ENCODE measurements at places on chromosomes 5 and 9. TPM values are rescaled to one million over a fixed set of nuclear protein-coding genes. Genes with fewer than 3 reads are reported as not detected.

The NSMF gene
- total RNA-seq = 38.3 TPM

The ENC1 gene
- total RNA-seq = 69.9 TPM

- DNase-seq = no peak
- H3K4me3 ChIP-seq = no peak overlapping the region
- no peaks in the 10 kb centered on the region for H3K4me1 ChIP-seq
These were observed 30.9 kb upstream of the IRX4 start for GRCh38 chr5:1913578-1913977.

DNA sequence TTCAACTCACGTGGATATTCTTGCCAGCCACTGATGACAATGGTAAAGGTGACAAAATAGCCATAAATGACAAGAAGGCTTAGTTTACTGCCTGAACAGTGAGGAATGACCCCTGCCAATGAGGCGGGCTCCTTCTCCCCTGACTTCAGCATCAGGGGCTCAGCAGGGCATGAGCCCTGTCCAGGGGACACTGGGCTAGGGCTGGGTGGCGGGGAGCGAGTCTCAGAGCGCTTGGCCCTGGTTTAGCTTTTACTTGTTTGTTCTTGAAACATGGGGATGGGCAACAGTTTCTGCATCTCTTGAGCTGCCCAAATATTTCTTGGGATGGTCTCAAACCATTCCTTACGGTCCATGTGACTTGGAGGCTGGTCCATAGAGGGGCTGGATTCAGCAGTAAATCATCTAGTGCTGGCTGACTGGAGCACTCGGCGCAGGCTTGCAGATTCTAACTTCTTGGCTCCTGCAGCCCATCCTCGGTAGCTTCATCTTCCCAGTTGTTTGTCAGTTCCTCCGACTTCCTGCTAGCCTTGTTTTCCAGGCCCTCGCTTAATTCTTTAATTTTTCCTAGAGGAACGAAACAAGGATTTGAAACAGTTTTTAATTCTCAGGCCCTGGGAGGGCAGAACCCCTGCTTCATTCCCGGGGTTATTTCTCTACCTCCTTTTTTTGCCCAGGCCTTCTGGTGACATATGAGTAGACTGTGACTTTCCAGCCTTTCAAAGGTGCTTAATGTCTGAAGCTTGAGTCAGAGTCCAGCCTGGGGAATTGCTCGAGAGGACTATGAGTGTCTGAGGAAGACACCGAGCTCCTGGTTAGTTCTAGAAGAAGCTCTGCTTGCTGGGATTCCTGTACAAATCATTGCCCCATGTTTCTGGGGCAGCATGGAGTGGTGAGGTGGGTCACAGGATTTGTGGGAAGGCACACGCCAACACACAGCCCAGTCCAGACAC lies 4.5 kb upstream of the HMCN2 start:
- no peak overlapping the region for H3K4me3 ChIP-seq
- no peaks in the 10 kb centered on the region for H3K36me3 ChIP-seq
- peaks cover 41% of the 10 kb centered on the region for H3K27me3 ChIP-seq
- H3K27ac ChIP-seq = no peak overlapping the region

DNA sequence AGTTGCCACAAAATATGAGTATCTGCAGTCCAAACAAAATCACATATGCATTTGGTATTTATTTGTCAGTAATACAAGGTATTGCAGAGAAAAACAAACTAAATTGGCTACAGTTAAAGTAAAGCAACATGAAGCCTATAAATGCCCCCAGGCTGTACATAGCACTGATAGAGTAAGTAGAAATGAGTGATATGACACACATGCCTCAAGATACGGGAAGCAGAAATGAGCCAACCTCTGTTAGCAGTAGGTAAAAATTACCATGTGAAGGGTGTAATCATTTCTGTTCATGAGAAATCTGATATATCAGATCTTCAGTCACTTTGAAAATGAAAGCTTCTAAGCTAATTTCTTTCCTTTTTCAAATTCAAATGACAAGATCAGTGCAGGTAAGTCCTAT lies 131.1 kb downstream of the CHSY3 start:
- H3K36me3 ChIP-seq = no peaks in the 10 kb centered on the region
- H3K27me3 ChIP-seq = no peaks in the 10 kb centered on the region
- no peak for DNase-seq

DNA sequence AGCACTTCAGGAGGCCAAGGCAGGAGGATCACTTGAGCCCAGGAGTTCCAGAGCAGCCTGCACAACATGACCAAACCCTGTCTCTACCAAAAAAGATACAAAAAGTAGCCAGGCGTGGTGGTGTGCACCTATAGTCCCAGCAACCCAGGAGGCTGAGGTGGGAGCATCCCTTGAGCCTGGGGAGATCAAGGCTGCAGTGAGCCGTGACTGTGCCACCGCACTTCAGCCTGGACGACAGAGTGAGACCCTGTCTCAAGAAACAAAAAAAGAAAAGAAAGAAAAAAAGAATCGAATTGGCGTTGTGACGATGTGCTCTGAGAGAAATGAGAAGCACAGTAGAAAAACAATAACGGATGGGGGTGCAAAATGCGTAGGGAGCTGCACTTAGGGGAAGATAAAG lies 101.4 kb downstream of the NDFIP1 start:
- H3K36me3 ChIP-seq = no peaks in the 10 kb centered on the region
- H3K27me3 ChIP-seq = peaks cover 2% of the 10 kb centered on the region
- DNase-seq = no peak
- H3K27ac ChIP-seq = no peak overlapping the region
- H3K4me3 ChIP-seq = no peak overlapping the region

The MAST4 gene
- 3.7 TPM for total RNA-seq

The MYOT gene
- total RNA-seq = not detected

The SLC6A18 gene
- total RNA-seq = not detected

DNA sequence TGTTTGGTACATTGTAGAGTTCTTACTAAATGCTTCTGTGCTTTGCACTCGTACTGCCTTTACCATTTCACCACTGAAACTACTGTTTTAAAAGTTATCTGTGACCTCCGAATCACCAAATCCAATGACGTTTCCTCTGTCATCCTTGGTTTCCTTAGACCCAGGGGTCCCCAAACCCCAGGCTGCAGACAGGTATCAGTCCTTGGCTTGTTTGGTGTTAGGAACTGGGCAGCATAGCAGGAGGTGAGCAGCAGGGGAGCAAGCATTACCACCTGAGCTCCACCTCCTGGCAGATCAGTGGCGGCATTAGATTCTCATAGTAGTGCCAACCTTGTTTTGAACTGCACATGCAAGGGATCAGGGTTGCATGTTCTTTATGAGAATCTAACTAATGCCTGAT lies 26.8 kb upstream of the APC start:
- no peak for DNase-seq
- no peaks in the 10 kb centered on the region for H3K27me3 ChIP-seq
- peaks cover 43% of the 10 kb centered on the region for H3K4me1 ChIP-seq
- H3K4me3 ChIP-seq = no peak overlapping the region
- H3K27ac ChIP-seq = no peak overlapping the region

DNA sequence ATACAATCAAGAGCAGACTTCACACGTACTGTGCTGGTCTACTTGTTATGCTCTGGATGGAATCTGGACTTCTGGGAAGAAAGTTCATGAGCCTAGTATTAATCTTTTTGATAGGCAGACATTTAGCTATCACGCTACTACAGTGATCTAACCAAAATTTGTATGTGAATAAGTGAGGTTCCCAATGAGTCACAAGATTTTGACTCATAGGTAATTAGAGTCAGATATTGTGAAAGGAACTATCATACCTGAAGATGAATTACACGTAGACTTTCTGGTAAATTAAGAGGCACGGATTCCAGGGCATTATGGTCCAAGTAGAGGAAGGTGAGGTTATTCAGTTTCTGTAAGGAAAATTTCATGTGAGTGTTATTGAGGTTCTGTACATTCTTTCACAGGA lies 18.4 kb downstream of the OGN start:
- no peak overlapping the region for H3K27ac ChIP-seq
- H3K4me1 ChIP-seq = no peaks in the 10 kb centered on the region
- no peak for DNase-seq
- no peaks in the 10 kb centered on the region for H3K27me3 ChIP-seq

GRCh38 chr5:83512061-83512745 lies 40.7 kb downstream of the VCAN start:
- H3K4me3 ChIP-seq = no peak overlapping the region
- no peak overlapping the region for H3K27ac ChIP-seq
- no peaks in the 10 kb centered on the region for H3K36me3 ChIP-seq
- DNase-seq = no peak
- H3K4me1 ChIP-seq = no peaks in the 10 kb centered on the region

GRCh38 chr9:95075700-95076099 lies 241.8 kb downstream of the FANCC start:
- H3K4me1 ChIP-seq = peaks cover 24% of the 10 kb centered on the region
- H3K27ac ChIP-seq = no peak overlapping the region

- H3K36me3 ChIP-seq = no peaks in the 10 kb centered on the region
- DNase-seq = no peak
- no peak overlapping the region for H3K27ac ChIP-seq
- H3K4me3 ChIP-seq = no peak overlapping the region
- H3K4me1 ChIP-seq = no peaks in the 10 kb centered on the region
- no peaks in the 10 kb centered on the region for H3K27me3 ChIP-seq
These were observed 335.0 kb downstream of the DNAH5 start for GRCh38 chr5:13609504-13609903.

DNA sequence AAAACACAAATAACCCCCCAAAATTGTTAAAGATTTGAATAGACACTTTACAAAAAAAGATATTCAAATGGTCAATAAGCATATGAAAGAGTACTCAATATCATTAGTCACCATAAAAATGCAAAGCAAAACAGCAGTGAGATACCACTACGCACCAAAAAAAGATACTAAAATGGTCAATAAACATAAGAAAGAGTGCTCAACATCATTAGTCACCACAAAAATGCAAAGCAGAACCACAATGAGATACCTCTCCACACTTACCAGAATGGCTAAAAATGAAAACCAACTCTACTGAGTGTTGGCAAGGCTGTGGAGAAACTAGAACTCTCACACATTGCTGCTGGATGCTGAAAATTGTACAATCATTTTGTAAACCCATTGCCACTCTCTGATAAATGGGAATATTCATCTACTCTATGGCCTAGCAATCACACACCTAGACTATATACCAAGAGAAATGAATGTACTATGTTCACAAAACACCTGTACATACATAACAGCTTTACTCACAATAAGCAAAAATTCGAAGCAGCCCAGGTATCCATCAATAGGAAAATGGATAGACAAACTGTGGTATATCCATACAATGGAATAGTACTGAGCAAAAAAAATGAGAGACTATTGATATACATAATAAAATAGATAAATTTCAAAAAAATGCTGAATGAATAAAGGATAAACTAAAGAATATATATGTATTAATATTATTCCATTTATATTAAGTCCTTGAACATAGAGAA lies 205.0 kb upstream of the DAPK1 start:
- no peak overlapping the region for H3K27ac ChIP-seq
- DNase-seq = no peak
- no peaks in the 10 kb centered on the region for H3K36me3 ChIP-seq
- no peak overlapping the region for H3K4me3 ChIP-seq
- no peaks in the 10 kb centered on the region for H3K4me1 ChIP-seq

DNA sequence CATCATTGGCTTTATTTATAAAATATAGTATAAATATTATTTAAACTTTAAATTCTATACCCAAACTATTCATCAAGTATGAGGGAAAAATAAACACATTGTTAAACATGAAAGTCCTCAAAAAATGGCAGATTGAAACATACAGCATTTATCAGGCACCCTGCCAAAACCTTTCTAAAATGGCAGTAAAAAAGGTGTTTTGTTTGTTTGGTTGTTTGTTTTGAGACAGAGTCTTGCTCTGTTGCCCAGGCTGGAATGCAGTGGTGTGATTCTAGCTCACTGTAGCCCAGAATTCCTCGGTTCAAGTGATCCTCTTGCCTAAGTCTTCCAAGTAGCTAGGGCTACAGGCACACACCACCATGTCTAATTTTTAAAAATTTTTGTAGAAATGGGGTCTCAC lies 60.1 kb upstream of the ECM2 start:
- DNase-seq = no peak
- no peaks in the 10 kb centered on the region for H3K27me3 ChIP-seq
- H3K27ac ChIP-seq = no peak overlapping the region
- H3K4me3 ChIP-seq = no peak overlapping the region
- peaks cover 38% of the 10 kb centered on the region for H3K4me1 ChIP-seq
- H3K36me3 ChIP-seq = no peaks in the 10 kb centered on the region

GRCh38 chr9:134503301-134504105 lies 138.1 kb upstream of the COL5A1 start:
- no peaks in the 10 kb centered on the region for H3K4me1 ChIP-seq
- DNase-seq = no peak
- H3K27ac ChIP-seq = no peak overlapping the region
- H3K27me3 ChIP-seq = peaks cover 10% of the 10 kb centered on the region

- H3K4me3 ChIP-seq = no peak overlapping the region
- H3K4me1 ChIP-seq = no peaks in the 10 kb centered on the region
- no peaks in the 10 kb centered on the region for H3K36me3 ChIP-seq
- no peak for DNase-seq
These were observed 368.7 kb downstream of the EBF1 start for GRCh38 chr5:158731014-158731413.

- H3K36me3 ChIP-seq = no peaks in the 10 kb centered on the region
- H3K4me3 ChIP-seq = no peak overlapping the region
These were observed 189.8 kb upstream of the TRIM32 start for GRCh38 chr9:116497095-116497890.

DNA sequence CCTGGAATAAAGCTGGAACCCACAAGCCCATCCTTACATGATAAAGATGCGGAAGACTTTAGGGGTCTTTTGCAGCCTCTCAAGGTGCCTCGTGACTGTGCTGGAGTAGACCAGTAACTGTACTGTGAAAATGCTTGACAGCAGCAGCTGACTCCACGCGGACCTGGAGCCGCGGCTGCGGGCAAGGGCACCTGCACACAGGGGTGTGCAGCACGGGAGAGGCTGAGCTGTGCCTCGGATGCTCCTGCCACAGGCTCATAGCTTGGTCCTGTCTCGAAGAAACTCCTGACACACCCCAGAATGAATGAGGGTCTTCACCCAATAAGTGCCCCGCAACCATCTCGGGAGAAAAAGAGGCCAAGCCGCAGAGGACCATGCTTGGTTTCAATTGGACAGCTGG lies 40.3 kb upstream of the CEP72 start:
- no peaks in the 10 kb centered on the region for H3K36me3 ChIP-seq
- H3K4me1 ChIP-seq = no peaks in the 10 kb centered on the region
- DNase-seq = no peak
- no peak overlapping the region for H3K4me3 ChIP-seq
- H3K27ac ChIP-seq = no peak overlapping the region
- H3K27me3 ChIP-seq = peaks cover 9% of the 10 kb centered on the region

GRCh38 chr9:112218908-112219307 lies 43.8 kb upstream of the SUSD1 start:
- H3K4me1 ChIP-seq = no peaks in the 10 kb centered on the region
- no peaks in the 10 kb centered on the region for H3K27me3 ChIP-seq
- peaks cover 39% of the 10 kb centered on the region for H3K36me3 ChIP-seq
- no peak for DNase-seq
- no peak overlapping the region for H3K27ac ChIP-seq

- no peaks in the 10 kb centered on the region for H3K36me3 ChIP-seq
- DNase-seq = no peak
- no peaks in the 10 kb centered on the region for H3K27me3 ChIP-seq
- H3K4me3 ChIP-seq = no peak overlapping the region
These were observed 408.4 kb downstream of the SPOCK1 start for GRCh38 chr5:137090721-137091120.

- H3K4me1 ChIP-seq = no peaks in the 10 kb centered on the region
- H3K27ac ChIP-seq = no peak overlapping the region
- DNase-seq = no peak
- H3K36me3 ChIP-seq = no peaks in the 10 kb centered on the region
- H3K27me3 ChIP-seq = no peaks in the 10 kb centered on the region
These were observed 22.2 kb upstream of the TUSC1 start for GRCh38 chr9:25700430-25700829.

GRCh38 chr5:35847961-35848360 lies 8.7 kb upstream of the IL7R start:
- no peak overlapping the region for H3K27ac ChIP-seq
- H3K4me1 ChIP-seq = no peaks in the 10 kb centered on the region
- no peaks in the 10 kb centered on the region for H3K27me3 ChIP-seq
- DNase-seq = no peak

Measured in HepG2 (cell line).